ENCODE measurements at places on chromosomes 1 and 21.
A peak's percentile ranks its signal among the peaks of the same experiment; 100 is the strongest.

DNA sequence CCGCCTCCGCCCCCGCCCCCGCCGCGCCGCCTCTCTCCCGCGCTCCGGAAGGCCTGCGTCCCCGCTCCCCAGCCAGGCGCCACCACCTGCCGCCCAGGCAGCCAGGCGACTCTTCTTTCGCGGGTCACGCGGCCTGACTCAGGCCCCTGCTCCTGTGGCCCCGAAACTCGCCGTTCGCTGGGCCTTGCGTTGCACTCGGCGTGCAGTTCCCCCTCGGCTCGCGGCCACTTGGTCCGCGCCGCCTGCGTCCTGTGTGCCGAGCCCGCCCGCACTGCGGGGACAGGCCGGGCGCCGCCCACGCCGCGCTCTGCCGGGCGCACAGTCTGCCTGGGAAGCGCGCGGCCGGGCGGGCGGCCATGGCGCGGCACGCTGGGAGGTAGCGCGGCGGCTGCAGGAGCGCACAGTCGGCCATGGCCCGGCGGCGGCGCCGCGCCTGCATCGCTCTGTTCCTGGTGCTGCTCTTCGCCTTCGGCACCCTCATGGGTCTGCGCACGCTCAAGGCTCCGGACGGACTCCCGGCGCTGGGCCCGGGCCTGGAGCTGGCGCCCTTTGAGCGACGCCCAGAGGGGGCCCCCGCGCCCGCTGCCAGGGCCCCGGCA, at the start of gene MANEAL:
Gene MANEAL, plus strand, starts transcription at position 75 of the 599 bp plus-strand sequence. Its CDS starts 336 bp downstream, at position 411.
- DNase-seq: no peak

DNA sequence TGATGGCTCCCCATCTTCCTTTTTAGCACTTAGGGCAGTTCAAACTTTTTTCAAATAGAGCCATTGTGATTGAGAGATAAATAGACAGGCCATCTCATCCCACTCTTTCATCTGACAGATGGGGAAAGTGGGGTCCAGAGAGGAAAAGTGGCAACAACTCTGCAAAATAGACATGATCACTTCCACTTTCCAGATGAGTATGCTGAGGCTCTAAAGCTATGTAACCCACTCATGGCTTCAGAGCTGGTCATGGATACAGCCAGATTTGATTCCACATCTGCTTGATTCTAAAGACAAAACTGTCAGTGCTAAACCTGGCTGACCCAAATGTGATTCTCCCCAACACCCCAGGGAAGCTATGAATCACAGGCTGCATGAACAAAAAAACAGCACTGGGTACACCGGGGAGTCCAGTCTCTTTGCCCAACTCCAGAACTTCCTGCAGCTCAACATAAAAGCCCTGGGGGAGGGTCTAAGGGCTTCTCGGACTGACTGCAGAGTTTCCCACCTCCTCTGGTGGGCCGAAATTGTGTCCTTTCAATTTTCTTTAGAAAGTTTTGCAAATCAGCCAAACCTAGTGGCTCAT, 59.3 kb downstream of the PLPP3 start:
- no peak for DNase-seq

- DNase-seq: no peak
These were observed 126.4 kb downstream of the NEK7 start for GRCh38 chr1:198283222-198283621.

GRCh38 chr1:156140879-156141707, 12.3 kb upstream of the SEMA4A start:
- DNase-seq: no peak

- no peak for DNase-seq
These were observed 779.7 kb downstream of the USP25 start for GRCh38 chr21:16509476-16509875.

DNA sequence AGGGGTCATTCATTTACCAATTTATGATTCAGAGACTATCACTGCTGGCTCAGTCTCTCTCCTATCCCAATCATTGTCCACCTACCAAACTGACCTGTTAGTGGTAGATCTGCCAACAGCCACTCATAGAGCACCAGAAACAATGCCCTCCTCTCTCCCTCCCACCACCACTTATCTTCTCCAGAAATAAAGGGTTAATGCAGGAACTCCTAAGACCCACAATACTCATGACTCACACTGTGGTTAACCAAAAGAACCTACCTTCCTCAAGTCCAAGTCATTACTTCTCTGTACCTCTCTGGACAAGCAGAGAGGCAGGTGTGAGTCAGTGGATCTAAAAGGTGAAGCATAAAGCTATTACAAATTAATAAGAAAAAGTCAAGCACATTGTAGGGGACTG, 40.9 kb upstream of the CAMK1G start:
- DNase-seq: no peak

DNA sequence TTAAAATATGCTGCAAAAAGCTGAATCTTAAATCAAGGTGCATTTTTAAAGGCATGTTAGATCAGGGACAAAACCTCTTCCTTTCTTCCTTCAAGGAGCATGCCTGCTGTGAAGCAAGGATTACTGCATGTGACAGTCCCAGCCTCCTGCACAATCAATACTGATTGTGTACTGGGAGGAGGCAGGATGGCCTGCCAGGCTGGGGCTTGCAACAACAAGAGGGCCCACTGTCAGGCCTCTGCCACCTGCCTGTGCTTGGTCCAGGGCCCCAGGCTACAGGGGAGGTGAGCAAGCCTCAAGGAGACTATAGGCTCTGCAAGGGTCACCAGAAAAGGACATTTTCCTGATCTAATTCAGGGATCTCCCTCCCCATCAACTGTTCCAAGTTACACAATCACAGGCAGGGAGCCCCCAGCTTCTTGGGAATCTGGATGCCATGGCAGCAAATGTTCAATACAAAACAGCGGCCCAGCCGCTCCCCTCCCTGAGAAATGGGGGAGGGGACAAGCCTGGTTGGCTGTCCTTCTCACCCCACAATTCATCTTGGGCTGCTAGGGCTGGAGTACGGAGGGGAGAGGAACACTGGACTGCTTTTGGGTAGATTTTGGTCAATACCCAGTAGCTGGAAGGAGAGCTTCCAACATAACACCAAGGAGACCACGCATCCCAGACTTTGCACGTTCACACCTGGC, 76.7 kb downstream of the SSBP3 start:
- peak; percentile 82 for DNase-seq

GRCh38 chr1:166151804-166152203, 15.0 kb downstream of the FAM78B start:
- DNase-seq: no peak

DNA sequence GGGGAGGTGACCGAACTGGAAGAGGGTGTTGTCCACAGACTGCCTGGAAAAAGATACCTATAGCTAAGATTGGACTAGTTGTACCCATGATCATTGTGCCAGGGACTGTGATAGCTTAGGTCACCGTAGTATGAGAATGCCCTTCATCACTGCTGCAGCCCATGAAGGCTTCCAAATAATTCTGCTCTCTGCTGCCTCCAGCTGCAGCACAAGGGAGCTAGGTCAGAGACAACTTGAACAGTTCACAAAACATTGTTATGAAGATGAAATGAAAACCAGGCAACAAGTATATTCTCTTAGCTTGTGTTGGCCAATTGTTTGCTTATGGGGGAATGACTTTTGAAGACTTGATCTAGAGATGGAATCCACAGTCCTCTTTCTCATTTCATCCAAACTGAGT, 246.7 kb downstream of the MRPL39 start:
- no peak for DNase-seq

DNA sequence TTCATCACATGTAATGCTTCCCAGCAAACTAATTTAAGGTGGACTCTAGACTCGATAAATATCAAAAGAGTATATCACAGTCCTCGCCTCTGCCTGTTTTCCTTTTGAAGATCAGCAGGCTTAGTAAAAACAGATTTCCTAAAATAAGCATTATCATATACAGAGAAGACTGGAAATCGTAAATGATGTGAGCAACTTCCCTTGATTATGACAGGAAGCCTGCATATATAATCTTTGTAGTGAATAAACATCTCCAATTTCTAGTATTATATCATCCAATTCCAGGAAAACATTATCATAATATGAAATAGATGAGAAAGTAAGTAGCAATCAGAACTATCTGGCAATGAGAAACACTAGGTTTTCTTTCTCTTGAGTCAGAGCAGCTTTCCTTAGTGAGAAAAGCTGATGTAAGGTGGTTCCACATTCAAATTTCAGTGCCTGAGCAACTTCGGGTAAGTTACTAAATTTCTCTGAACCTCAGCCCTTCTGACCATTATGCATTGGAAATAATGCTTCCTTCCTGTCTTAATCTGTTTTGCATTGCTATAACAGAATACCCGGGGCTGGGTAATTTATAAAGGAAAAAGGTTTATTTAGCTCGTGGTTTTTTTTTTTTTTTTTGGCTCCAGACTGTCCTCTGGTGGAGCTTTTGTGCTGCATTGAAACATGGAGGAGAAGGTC, 12.6 kb upstream of the POU2F1 start:
- no peak for DNase-seq

- peak; percentile 69 for DNase-seq
These were observed 14.0 kb downstream of the RNF187 start for GRCh38 chr1:228500901-228501871.

DNA sequence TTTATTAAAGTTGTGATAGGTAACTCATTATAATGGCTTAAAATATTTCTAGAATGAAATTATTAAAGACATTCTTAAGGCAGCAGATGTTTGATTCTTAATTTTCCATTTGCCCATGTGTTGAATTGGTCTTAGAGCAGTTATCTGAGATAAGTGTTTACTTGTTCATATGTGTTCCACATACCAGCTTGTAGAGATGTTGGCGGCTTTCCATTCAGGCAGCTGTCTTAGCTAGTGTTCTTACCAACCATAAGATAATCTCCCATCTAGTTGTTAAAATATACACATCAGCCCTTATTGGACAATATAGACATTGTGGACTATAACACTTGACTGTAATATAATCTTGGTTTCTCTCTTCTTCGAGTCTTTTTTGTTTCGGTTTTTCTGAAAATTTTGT, 1372.9 kb upstream of the ADGRL2 start:
- no peak for DNase-seq

DNA sequence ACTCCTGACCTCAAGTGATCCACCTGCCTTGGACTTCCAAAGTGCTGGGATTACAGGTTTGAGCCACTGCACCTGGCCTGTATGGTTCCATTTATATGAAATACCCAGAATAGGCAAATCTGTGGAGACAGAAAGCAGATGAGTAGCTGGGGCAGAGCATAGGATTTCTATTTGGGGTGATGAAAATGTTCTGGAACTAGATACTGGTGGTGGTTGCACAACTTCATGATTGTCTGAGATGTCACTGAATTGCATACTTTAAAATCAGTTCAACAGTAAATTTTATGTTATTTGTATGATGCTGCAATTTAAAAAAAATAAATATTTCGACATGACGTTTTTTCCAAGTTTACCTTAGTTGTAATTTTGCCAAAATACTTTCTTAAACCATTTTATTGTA, 23.9 kb downstream of the ITSN1 start:
- DNase-seq: no peak

GRCh38 chr1:208527156-208527555, 283.0 kb upstream of the PLXNA2 start:
- DNase-seq: no peak

DNA sequence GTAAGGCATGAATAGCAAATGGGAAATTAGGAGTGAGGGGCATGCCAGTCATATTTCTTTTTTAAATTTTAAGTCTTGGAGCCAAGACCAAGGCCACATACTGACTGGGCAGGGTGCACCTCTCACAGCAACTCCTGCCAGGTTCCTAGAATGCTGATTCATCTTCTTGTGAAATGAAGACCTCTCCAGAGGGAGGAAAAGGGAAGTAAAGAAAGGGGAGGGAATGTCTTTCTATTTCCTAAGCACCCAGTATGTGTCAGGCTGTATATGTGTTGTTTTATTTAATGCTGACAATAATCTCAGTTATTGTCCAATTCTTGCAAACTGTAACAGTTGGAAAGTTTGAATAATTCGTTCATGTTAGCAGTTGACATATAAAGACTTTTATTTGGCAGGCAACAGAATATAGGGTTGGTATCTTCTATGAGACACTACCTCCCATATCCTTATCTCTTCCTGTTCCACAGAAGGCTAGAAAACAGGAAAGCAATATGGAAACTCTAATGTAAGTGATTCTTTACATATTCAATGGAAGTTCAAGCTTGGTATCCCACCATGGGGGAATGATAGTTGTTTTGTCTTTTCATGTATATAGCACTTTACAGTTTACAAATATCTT, 259.1 kb upstream of the USP24 start:
- no peak for DNase-seq

- no peak for DNase-seq
These were observed 16.1 kb upstream of the PSMD4 start for GRCh38 chr1:151238467-151238739.

DNA sequence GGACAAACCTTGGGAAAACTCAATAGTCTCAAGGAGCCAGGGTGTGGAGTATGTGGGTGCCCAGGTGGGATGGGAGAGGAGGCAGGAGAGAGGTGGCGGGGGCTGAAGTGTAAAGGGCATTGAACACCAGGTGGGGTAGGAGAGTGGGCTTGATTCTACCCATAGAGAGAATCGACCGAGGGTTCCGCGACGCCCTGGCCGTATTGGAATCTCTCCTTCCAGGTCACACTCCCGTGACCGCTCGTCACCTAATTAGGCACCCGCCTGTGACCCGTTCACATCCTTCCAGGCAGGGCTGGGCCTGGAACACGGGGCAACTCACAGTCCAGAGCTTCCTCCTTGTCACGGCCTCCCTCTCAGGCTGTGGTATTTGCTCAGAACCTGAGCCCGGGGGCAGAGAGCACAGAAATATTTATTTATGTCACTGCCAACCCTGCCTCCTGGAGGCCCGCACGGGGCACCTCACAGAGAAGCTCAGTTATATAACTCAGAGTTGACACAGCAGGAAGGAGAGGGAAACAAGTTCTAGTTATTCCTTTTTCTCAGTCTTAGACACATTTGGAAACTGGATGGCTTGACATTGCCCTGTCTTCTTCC, 12.0 kb downstream of the NCMAP start:
- DNase-seq: no peak

- DNase-seq: no peak
These were observed 41.3 kb upstream of the TNFSF4 start for GRCh38 chr1:173248247-173248940.

- DNase-seq: no peak
These were observed 10.4 kb downstream of the CAMTA1 start for GRCh38 chr1:6795661-6796060.

- no peak for DNase-seq
These were observed 68.0 kb downstream of the TRIM11 start for GRCh38 chr1:228338521-228339051.

GRCh38 chr1:58539553-58539952, 7.0 kb downstream of the OMA1 start:
- DNase-seq: no peak

DNA sequence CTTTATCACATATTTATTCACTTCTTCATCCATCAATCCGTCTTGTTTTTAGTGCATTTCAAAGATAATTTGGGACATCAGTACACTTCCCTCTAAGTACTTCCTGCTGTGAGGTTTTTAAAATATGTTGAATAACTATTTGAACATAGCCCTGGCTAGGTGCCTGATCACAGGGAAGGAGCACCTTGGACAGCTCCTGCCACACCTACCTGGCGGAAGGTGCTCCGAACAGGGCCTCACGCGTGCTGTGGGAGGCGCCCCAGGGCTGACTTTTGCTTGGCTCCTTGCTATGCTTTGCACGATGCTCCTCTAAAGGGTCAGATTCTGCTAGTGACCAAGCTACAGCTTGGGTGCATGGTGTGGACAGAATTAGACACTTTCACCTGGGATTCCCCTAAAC, 4.9 kb upstream of the ATXN7L2 start:
- no peak for DNase-seq

- DNase-seq: no peak
These were observed 23.3 kb downstream of the MR1 start for GRCh38 chr1:181057079-181057478.
